ENCODE measurements at places on chromosomes 11 and 22. TPM values are rescaled to one million over a fixed set of nuclear protein-coding genes. Genes with fewer than 3 reads are reported as not detected.

The OR8D4 gene
- not detected for total RNA-seq

The WT1 gene
- 2.6 TPM for total RNA-seq

The HOATZ gene
- not detected for total RNA-seq

The LAYN gene
- total RNA-seq = 3.8 TPM

The PKNOX2 gene
- total RNA-seq = 7.6 TPM

The MS4A12 gene
- total RNA-seq = not detected

The DEUP1 gene
- total RNA-seq = not detected

The CEP126 gene
- 1.0 TPM for total RNA-seq

The CABP7 gene
- total RNA-seq = not detected

The GGT5 gene
- total RNA-seq = 19.8 TPM

The RBM4 gene
- 69.5 TPM for total RNA-seq

The OR10D3 gene
- total RNA-seq = not detected

The FXYD2 gene
- 1.4 TPM for total RNA-seq
